ENCODE measurements at places on chromosomes 6 and 20.
A peak's percentile ranks its signal among the peaks of the same experiment; 100 is the strongest.

DNA sequence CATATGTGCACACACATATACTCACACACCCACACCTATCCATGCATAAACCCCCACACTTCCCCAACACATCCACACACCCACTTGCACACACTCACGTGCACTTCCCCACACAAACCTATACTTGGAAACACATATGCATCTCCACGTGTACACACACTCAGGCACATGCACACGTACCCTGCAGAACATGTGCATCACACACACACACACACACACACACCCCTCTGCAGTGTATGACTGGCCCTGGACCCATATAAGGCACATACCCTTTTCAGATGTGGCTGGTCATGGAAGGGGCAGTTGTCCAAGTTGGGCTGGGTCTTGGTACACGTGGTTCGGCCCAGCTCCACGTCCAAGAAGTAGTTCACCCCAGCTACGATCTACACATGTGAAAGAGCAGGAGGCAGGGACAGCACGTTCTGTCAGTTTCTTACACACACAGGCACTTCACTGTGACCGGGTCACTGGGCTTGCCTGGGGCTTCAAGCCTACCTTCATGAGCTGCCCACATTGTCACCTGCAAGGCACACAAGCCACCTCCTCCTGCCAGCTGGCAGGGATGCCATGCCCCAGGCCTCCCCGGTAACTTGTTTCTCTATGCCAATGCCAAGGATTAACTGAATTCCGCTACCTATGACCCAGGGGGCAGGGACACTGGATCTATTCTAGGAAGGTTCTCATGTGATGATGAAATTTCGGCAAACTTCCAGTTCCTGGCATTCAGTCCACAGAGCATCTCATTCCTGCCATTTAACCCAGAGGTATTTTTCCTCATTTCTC is 2.6 kb downstream of the CST3 start:
- no peak for ATAC-seq

DNA sequence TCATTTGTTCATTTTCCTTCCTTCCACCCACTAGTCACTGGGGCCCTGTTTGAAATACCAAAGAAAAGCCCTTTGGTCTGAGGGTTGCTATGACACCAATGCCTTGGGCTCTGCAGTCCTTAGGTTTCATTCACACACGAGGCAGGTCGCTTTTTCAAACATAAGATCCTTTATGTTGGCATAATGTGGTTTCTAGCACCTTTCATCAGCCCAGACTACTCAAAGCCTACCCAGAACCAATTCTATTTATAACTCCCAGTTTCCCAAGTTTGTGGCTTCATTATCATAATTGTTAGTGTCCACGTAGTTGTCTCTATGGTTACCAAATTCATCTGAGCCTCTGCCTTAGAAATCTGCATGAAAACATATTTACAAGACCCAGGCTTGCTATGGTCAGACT is 6.6 kb upstream of the TP53RK start:
- no peak for ATAC-seq

DNA sequence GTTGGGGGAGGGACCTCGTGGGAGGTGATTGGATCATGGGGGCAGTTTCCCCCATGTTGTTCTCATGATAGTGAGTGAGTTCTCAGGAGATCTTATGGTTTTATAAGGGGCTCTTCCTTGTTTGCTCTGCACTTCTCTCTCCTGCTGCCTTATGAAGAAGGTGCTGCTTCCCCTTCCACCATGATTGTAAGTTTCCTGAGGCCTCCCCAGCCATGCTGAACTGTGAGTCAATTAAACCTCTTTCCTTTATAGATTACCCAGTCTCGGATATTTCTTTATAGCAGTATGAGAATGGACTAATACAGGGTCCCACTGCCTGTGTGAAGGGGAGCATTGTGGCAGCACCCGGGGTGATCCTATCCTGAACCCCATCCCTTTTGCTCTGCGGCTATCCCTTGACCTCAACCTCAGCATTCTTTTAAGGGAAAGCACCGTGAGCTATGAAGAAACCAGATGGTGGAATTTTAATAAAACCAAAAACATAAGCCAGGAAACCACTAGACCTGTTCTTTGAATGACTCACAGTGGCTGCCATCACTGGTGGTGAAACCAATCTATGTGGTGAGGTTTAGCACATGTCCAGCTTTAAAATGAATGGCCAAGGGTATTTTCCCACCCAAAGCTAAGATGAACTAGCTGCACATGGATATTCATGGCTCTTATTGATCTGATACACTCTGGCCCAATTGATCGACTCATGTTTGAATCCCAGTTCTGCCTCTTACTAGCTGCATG is 62.2 kb downstream of the ZDHHC14 start:
- peak; percentile 62 for ATAC-seq

DNA sequence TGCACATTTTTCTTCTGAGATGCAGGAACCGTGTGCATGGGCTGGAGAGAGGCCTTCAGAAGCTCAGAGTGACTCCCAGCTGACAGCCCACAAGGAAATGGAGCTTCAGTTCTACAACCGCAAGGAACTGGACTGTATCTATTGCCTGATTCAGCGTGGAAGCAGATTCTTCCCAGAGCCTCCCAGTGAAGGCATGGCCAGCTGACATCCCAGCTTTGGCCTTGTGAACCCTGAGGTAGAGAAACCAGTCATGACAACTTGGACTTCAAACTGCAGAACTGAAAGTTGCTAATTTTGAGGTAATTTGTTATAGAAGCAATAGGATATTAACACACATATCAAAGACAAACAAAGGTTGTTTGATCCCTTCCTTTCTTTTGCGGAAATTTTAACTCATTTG is 94.3 kb upstream of the NOX3 start:
- no peak for ATAC-seq

DNA sequence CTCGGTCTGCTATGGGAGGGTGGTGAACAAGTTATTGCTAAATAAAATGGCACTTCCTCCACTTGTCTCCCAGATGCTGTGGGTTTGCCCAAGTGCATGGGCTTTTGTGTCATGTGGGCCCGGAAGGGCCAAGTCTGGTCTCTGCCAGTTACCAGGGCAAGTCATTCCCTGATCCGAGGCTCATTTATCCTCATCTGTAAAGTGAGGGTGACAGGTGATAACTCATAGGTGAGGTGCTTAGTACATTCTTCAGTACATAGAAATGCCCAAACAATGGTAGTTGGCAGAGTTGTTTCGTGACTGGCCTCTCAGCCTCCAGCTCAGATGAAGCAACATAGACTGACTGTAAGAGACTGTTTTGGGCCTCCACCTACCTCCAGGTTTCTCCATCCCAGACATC is 2.0 kb upstream of the MUCL3 start:
- ATAC-seq, result no peak

GRCh38 chr6:27414996-27415395 is 26.4 kb downstream of the ZNF391 start:
- no peak for ATAC-seq

DNA sequence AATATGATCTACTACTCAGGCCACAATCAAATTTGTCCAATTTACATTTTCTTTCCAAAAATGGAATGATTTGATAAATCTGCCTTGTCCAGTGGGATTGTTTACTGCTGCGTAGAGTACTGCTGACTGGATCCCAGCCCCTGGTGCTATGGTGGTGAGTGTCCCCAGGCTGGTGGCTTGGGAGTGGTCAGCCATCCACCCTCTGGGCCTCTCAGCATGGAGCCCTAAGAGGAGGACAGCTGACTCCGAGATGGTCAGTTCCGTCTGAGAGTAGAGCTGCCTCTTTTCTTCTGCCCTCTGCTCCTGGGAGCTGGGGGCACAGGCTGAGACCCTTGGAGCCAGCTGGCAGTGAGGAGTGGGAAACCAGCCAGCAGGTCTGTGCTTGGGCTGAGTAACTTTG is 22.7 kb downstream of the PRDM13 start:
- ATAC-seq, result no peak

DNA sequence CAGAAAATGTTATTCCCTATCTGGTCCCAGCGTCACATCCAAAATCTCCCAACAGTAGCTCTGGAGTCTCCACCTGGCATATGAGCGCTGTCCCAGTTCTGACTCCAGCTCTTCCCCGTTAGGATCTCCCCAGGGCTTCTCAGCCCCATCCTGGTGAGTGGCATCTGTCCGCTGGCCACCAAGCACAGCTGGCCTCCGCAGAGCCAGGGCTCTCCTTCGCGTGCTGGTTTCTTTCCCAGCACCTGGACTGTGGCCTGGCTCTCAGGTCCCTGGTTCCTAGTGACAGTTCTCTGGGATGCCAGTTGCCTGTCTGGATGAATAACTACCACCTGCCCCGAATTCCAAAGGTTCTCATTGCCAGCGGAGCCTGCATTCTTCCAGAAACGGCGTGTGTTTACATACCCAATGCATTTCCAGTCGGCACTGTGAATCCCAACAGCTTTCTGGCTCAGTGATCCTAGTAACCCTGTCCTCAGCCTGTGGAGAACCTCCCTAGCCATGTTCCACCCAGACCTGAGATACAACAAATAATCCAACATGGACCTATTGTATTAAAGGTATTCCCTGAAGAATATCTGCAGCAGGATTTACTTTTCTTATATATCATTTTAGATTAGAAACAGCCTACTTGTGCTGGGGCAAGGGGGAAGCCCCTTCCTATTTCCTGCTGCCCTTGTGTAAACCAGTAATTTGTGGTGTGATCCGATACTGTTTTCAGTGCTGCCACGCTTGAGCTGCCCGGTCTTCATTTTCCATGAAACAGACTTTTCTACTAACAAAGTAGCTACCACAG is 69.9 kb upstream of the PDE10A start:
- ATAC-seq, result no peak

GRCh38 chr6:43937236-43938177 is 167.5 kb downstream of the VEGFA start:
- no peak for ATAC-seq

- ATAC-seq, result no peak
These were observed 227.5 kb downstream of the THBS2 start for GRCh38 chr6:169026175-169026574.

- no peak for ATAC-seq
These were observed 115.5 kb downstream of the SOD2 start for GRCh38 chr6:159577564-159577963.

DNA sequence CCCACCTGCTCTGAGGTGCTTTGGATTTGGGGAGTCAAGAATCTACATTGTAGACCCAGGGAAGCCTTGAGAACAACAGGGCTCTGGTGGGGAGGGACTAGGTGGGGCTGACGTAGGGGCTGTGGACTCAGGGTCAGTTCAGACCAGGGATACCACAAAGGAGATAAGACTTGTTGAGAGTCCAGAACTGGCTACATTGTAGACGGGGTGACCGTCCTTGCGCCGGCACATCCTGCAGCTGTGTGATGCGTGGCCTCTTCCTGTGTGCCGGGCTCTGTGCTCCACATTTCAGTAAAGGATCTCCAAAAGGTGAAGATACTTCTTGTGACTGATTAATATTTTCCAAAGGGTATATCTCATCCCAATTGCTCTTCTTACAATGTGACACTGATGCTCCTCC is 9.8 kb upstream of the TLDC2 start:
- no peak for ATAC-seq

GRCh38 chr6:52361414-52361944 is 472 bp upstream of the PAQR8 start:
- ATAC-seq, result peak; percentile 3

- no peak for ATAC-seq
These were observed 30.0 kb upstream of the PHACTR2 start for GRCh38 chr6:143647732-143648131.

GRCh38 chr6:134821928-134822864 is 127.7 kb downstream of the ALDH8A1 start:
- no peak for ATAC-seq

GRCh38 chr20:16043931-16044330 is 529.3 kb downstream of the KIF16B start:
- ATAC-seq, result no peak

- ATAC-seq, result no peak
These were observed 45.0 kb downstream of the SLC17A5 start for GRCh38 chr6:73608761-73609160.

DNA sequence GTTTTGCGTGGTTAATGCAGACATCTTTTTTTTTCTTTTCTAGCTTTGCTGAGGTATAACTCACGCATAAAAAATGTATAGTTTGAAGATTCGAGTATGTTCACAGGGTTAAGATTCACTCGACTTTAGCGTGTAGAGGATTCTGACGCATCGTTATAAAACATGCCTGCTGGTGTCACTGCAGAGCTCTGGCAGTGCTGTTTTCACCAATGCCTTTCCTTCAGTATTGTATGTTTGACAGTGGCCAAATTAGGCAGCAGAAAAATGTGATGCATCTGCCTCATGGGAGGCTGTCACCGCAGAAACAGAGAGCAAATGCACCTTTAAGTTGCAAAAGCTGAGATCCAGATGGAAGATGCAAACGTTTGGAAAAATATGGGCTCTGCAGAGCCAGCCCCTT is 18.0 kb upstream of the SIRPB2 start:
- ATAC-seq, result peak; percentile 48

DNA sequence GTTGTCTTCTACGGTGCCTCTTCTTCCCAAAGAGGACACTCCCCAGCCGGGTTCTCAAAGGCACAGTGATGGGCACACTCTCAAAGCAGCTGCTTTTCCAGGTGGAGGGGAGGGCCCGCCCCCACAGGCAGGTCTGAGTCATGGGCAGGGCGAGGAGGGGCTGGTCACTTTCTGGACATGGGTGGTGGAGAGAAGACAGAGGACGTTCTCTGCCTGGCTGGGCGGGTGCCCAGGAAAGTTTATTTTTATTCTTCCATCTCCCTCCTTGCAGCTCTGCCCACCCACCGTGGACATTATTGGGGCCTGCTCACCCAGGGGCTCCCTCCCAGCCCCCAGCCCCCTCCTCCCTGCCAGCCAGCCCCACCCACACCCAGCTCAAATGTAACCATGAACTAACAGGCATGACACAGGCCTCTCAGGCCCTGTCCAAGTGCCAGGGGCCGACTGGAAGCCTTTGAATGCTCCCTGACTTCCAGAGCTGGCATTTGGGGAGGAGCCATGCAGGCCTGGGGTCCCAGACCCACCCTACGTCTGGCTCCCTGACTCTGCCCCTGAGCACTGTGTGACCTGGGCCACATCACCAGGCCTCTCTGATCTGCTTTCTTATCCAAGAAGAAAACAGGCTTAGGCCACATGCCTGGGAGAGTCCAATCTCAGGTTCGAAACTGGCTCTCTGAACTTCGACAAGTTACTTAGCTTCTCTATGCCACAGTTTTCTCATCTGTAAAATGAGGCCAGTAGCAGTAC is 8.0 kb downstream of the TGM2 start:
- no peak for ATAC-seq

- ATAC-seq, result no peak
These were observed 204.8 kb downstream of the THBS2 start for GRCh38 chr6:169048865-169049205.
